ENCODE measurements at places on chromosomes 3 and 15.
A peak's percentile ranks its signal among the peaks of the same experiment; 100 is the strongest.

- DNase-seq: no peak
Measured at GRCh38 chr3:136949708-136950107, 8.1 kb upstream of the IL20RB start.

- DNase-seq: no peak
Measured at GRCh38 chr15:64813075-64813474, 12.4 kb downstream of the PIF1 start.

DNA sequence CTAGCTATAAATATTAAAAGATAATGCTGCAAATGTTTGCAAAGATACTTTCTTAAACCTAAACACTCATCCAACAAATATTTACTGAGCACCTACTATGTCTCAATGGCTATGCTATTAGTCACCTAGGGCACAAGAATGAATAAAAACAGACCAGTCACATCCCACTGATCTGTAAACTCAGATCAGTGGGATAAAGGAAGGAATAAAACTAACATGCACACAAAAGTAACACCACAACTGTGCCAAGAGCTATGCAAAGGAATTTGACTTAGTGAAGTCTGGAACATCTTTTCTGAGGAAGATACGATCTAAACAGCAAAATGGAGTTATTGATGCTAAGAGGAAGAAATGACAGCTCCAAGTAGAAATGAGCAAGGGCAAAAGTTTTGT lies 56.6 kb downstream of the CBLB start:
- DNase-seq: no peak

DNA sequence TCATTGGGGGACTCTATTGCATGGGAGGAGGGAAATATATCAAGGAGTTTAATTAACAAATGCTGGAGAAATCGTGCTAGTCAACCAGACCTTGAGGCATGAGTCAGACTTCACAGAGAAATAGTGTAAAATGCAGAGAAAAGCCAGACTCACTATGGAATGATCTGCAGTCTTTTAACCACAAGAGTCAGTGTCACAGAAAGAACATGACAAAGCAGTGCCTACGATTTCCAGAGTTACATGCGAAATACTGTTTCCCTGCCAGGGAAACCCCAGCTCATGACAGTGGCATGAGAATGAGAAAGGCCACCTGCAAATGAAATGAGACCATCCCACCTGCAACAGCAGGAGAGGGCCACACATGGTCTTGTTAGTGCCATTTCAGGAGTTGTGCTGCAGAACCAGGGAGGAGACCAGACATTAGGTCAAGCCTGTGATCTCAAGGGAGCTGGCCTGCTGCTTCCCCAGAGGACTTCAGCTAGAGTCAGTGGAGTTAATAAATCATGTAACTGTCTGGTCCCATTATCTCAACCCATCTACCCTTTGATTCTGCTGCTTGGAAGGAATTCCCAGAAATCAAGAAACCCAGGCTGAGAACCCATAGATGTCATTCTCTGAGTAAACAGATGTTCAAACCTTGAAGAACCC lies 79.0 kb downstream of the ERC2 start:
- no peak for DNase-seq

DNA sequence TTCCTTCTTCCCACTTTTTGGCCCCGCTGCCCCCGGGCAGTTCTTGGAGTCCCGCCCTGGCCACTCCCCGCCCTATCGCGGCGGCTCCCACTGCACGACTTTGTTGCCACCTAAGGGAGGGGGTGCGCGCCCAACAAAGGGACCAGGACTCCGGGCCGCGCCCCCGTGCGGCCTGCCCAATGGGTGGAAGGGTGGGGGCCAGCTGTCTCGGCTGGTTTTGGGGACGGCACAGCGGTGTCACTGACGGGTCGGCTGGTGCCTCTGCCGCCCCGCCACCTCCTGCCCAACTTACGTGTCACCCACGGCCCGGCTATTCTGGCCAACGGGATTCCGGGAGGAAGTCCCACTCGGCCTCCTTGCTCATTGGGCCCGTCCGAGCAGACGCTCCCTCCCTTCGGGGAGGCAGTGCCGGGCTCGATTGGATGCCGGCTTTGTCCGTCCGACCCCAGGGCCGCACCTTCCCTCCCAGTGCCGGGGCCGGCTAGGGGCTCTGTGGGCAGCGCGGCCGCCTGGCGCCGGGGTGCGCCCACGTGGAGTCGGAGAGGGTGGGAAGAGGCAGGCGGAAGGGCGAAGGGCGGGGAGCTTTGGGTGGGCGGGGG lies at the start of gene GOLIM4:
TSS of gene GOLIM4 (minus strand) at position 314 of the 599 bp plus-strand sequence. CDS start 639 bp downstream, outside the sequence.
- DNase-seq: peak; percentile 19

- DNase-seq: no peak
Measured at GRCh38 chr3:46422617-46423016, 15.6 kb downstream of the CCRL2 start.

- peak; percentile 31 for DNase-seq
Measured at GRCh38 chr3:185308126-185308754, 54.4 kb upstream of the EHHADH start.

GRCh38 chr3:122410111-122410510 lies 5.8 kb downstream of the WDR5B start:
- DNase-seq: no peak

DNA sequence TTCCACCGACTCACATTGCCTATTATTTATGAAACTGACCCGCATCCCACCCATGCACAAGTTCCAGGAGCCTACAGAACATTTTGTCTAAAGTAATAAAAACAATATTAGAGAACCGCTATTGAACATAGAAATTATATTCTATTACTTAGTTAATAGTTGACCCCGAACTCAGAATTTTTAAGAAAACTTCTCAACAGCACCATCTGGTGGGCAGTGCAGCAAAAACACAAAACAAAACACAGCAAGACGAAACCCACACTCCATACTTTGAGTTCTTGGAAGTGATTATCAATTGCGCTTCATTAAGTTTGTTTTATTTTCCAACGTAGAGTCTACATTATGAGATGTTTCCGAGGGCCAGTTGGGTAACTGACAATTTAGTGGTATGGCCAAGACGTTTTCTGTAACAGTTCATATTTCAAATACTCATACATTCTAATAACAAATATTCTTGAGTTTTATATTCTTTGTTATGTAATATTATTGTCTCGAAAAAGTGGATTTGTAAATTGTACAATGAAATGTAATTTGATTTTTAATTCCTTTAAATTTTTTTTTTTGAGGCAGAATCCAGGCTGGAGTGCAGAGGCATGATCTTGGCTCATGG lies 24.0 kb upstream of the C3orf70 start:
- DNase-seq: peak; percentile 8

GRCh38 chr3:99644746-99645145 lies 6.4 kb downstream of the COL8A1 start:
- DNase-seq: no peak

GRCh38 chr15:99347574-99347973 lies 96.3 kb downstream of the LRRC28 start:
- no peak for DNase-seq

DNA sequence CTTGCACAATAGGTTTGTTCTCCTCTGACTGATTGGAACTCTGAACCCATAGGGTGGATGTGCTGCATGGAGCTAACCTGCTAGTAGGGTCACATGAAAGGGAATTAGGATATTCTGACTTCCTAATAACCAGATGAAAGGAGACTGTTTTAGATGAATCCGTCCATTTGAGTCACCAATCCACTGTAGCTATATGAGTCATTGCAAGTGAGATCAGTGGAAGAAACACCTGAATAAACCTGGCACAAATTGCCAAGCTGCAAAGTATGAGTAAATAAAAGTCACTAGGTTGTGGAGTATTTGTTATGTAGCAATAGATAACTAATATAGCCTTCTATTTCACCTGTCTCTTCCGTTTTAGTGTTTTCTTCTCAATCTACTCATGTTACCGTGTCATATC lies 584.4 kb downstream of the PDCD6IP start:
- DNase-seq: no peak

DNA sequence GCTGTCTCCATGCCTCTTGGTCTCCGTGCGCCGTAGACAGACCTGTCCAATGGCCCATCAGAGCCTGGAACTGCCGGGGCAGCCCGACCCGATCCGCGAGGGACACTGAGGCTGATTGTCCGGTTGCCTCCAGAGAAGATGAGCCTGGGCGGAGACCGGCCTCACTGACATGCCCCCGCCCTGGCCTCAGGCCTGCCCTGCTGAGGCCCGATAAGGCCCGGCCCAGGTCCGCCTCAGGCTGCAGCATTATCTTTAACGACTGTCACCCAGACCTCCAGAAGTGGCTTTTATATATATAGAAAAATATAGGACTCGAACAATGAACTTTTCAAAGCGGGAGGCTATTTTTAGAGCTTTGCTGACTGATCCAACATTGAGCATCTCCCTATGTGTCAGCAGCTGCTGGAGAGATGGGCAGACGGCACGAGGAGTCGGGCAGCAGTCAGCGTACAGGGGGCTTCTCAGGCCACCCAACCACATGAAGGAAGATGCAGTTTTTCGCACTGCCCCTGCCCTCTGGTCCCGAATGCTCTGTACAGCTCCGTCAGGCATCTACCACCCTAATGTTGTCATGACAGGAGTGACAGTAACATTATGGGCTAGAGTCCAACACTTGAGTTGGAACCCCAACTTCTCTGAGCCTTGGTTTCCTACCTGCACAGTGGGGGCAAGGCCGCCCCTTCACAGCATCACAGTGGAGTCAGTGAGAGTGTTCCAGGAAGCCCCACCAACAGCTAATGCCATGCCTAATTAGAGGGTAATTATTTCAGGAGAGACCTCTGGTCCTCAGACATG lies 112.0 kb upstream of the RPL32 start:
- DNase-seq: no peak

DNA sequence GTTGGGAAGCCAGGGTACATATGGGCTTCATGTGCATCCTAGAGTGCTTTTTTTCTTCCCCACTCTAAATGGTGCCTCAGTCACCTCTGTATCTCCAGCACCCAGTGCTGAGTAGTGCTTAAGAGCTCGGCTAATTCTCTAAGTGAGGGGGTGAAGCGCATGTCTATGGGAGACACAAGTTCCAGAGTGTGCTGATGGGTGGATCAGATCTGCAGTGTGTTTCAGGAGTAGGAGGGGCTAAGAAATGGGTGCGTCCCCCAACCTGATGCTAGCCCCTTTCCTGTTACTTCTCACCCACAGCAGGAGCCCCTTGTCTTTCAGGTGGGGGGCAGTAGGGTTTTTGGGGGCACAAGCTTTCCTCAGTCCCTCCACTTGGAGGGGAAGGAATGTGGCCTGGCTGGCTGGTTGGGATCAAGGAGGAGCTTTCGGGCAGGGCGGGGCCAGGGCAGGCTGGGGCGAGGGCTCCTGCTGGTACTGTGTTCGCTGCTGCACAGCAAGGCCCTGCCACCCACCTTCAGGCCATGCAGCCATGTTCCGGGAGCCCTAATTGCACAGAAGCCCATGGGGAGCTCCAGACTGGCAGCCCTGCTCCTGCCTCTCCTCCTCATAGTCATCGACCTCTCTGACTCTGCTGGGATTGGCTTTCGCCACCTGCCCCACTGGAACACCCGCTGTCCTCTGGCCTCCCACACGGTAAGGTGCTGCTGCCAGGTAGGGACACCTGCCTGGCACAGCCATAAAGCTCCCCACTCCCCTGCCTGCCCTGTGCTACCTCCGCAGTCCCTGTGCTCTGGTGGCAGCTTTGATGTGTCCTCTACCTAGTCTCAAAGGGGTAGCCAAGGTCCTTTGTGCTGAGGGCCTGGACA lies at the start of gene IL17RE:
TSS of gene IL17RE (plus strand) at position 477 of the 866 bp plus-strand sequence. CDS start at position 562, 85 bp downstream.
- DNase-seq: no peak

GRCh38 chr15:50925281-50925680 lies 16.8 kb downstream of the AP4E1 start:
- no peak for DNase-seq

- no peak for DNase-seq
Measured at GRCh38 chr15:56754772-56755370, 21.6 kb upstream of the ZNF280D start.

GRCh38 chr3:67662733-67663132 lies 8.3 kb upstream of the SUCLG2 start:
- DNase-seq: peak; percentile 46
